ENCODE measurements at places on chromosomes 1 and 21.
A peak's percentile ranks its signal among the peaks of the same experiment; 100 is the strongest.

GRCh38 chr1:227351443-227351842 lies 33.2 kb upstream of the CDC42BPA start:
- no peak for DNase-seq

DNA sequence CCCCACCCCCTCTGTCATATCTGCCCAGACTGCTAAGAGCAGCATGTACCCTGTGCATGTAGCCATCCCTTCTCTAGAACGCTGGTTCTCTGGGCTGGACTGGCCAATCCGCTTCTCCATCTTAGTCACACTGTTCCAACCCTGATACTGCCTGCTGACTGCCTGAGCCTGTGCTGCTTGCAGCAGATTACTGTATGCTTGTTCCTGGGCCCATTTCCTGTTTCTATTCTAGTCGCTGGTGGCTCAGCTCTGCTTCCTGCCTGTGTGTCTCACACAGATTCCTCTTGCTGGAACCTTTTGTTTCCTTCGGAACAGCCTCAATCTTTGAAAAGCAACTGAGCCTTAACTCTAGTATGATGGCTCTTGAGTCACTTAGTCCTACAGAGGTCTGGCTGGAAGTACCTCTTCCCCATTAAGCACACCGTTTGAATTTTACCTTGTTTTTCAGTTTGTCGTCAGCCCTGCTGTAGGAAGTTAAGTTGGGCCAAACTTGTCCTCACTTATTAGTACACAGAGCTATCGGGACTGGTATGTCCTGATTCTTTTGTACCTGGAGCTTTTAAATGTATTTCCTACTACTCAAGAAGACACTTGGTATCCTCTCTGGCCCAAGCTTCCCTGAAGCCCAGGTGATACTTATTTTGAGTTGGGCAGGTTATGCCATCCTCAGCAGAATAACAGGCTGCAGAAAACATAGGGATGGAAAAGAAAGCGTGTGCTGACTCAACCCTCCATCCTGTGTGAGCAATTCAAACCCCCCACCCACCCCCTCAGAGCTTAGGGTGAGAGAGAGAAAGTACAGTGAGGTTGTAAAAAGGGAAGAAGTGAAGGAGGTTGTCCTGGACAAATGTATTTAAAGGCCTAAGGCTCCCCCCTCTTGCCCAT lies 43.4 kb upstream of the PIGV start:
- no peak for DNase-seq

DNA sequence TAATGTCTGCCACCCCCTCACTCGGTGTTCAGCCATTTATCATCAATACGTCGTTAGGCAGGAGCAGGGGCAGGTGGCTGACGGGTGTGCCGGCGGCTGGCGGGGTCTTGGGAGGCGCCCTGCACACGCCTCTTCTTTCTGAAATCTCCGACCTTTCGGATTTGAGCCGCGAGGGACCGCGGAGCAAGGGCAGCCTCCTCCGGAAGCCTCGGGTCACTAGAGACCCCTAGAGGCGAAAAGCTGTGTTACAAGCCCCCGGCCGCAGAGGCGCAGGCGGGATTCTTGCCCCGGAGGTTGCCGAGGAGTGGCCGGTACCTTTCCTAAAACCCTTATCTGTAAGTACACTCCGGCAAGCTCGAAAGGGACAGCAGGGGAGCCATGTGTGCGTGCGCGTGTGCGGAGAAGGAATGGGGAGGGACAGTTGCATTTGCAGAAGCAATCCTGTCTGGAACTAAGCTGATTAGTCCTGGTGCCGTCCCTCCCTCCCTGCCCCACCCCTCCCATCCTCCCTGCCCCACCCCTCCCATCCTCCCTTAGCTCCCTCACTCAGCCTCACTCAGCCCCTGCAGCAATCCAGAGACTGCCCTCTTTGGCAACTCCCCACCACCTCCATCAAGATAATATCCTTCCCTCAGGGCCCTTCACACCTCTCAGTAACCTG lies 11.0 kb downstream of the BRINP2 start:
- no peak for DNase-seq

DNA sequence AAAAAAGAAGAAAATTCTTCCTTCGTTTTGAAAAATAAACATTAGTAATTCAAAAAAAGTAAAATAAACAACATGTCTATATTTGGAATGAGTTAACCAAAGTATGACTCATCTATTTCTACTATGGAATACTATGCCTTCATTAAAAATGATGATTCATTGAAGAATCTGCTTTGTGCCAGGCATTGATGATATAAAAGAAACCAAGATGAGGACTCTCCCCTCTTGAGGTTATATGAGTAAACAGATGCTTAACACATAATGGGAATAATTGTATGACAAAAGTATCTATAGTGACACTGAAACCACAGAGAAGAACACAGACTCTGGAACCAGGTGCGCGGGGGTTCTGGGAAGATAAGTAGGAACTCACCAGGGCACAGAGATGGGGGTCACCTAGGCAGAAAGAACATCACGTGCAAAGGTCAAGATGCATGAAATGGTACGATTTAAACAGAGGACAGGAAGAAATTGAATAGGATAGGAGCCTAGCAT lies 18.8 kb downstream of the ELF3 start:
- DNase-seq = peak; percentile 63

GRCh38 chr1:51636191-51636590 lies 19.3 kb downstream of the OSBPL9 start:
- no peak for DNase-seq

GRCh38 chr1:100671601-100672000 lies 47.9 kb upstream of the VCAM1 start:
- no peak for DNase-seq

DNA sequence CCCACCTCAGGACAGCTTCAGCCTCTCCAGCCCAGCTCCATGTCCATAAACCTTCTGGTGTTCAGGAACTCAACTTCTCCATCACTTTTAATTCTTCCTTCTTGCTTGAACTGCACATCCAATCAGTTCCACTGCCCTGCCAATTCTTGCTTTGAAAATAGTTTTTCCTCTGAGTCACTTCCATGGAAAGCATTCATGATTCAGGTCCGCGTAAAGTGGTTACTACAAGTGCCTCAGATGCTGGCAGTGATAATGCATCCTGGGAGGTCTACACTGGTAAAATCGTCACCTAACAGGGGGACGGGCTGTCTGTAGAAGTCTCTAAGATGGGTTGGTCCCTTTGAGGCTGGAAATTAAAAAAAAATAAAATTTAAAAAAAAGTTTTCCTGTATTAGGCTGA lies 25.9 kb upstream of the RCAN1 start:
- peak; percentile 61 for DNase-seq

DNA sequence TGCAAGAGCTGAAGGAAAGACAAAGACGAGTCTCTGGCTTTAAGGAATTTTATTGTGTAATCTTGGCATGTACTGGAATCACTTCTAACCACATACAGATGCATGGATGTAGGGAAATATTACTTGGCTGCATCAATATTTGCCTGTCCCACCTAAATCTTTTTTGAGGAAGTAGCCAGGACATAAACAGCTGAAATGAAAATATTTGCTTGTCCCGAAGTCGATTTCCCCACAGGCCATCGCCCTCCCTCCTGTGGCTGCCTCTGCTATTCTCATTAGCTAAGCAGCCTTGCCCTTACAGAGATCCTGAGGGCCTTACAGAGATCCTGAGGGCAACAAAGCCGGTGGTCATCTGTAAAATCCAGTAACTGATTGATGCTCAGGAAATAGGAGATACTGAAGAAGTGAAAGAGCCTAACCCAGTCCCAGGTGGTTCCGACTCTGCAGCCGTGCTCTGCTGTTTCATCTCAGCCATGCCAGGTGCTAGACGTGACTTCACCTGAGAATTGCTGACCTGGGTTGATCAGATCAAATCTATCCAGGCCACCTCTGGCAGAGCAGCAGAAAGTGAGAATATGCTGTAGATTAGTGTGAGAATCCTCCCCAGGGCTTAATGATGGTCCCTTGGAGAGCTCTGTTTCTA lies 25.5 kb downstream of the MAN1C1 start:
- DNase-seq = peak; percentile 5

- no peak for DNase-seq
Observed at GRCh38 chr1:31699341-31699891, 4.4 kb downstream of the COL16A1 start.

DNA sequence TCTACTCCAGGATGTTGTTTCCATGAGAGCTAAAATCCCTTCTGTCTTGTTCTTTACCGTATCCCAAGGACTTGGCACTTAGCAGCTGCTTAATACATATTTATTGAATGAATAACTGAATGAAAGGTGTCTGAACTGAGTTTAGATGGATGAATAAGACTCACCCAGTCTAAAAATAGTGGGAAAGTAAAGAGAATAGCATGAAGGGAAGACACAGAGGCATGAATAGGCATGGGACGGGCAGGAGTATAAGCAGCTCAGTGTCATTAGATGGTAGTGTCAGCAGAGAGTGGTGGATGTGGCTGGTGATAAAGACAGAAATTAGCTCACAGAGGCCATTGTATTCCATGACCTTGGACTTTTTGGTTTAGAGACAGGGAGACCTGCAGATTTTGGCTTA lies 9.2 kb downstream of the IL12RB2 start:
- DNase-seq = no peak

GRCh38 chr1:80241566-80241965 lies 1235.0 kb upstream of the ADGRL4 start:
- DNase-seq = no peak

DNA sequence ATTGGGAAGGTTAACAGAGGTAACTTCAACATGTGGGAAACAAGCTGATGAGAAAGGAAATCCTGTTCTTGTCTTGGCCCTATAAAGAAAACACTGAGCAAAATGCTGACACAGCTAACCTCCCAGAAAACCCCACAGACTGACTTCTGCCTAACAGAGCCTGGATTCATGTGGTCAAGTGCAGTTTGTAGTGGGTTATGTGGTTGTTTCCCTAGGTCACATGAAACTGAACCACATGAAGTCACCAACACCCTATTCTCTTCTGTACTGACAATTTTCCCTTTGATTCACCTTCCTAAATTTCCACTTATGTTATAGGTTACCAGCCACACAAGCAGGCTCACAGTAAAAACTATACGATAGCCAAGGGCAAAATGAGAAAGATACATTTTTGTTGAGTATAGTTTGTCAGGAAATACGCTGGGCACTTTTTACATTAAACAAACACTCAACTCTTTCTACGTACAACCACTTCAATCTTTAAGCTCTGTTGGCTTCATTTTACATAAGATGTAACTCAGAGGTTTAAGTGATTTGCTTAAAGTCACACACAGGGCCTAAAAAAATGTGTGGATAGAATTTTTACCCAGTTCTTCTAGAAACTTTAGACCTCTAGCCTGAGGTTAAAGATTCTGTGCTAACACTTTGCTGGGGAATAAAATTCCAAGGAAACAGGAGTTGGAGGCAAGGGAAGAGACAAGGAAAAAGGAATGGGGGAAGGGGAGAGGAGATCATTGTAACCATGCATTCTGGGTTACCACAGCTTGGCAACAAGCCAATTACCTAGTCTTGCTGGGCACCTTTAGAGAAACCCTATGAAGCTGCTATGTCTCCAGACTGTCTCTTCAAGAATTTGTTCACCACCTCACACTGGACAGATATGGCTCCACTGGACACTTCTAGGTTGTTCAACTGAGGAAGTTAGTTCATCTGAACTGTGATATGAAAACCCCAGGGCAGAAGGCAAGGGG lies 601.6 kb upstream of the USP24 start:
- DNase-seq = no peak

DNA sequence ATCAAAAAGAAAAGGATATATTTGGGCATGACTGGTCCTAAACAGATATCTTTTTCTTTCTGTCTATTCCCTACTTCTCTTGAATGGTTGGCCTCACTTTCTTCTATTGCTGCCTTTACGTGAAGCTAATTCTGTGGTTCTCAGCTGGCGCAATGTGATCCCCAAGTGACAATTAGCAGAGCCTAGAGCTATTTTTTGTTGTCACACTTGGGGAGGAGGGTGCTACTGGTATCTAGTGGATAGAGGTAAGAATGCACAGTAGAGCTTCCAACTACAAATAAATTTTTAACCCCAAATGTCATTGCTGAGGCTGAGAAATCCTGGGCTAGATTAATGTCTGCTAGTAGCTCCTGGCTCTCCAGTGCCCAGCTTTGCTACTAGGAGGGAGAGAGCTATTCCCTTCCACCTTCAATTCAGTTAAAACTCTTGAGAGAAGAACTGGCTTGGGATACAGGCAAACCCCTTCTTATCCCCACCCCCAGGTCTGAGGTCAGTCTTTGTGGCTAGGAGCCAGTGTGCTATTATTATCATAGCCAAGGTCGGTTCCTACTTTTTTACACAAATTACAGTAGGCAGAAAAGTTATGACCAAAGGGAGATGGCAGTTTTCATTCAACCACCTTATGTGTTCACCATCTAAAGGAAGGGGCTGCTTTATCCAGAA lies 102.1 kb downstream of the SNX7 start:
- DNase-seq = no peak

DNA sequence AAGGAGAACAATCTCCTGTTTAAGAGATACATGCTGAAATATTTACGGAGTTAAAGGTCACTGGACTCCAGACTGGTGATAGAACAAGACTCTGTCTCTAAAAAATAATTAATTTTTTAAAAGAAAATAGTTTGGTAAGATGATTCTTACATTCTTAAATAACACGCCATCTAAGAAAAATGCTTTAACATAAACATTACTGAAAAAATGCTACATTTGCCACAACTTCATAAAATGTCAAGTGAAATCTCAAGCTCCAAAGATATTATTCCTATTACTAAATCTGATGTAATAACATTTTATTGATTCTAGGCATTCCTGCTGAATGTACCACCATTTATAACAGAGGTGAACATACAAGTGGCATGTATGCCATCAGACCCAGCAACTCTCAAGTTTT lies 4.1 kb downstream of the ANGPTL3 start:
- no peak for DNase-seq

- DNase-seq = no peak
Observed at GRCh38 chr1:216193839-216194443, 229.3 kb downstream of the USH2A start.

DNA sequence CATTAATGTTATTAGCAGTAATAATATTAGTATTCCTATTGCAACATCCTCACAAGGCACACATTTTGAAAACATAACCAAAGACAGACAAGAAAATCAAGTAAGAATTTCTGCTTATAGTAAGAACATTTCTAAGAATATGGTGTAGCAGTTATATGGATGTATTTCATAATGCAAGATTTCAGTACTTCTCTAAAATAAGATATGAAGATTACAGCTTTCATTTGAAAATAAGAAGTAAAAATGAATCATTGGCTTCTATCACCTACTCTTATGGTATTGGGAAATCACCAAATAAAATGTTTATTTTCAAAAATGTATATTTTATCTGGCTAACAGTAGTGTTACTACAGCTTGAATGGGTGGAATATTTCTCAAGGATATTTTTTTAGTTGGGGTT lies 103.8 kb upstream of the USP25 start:
- DNase-seq = no peak

DNA sequence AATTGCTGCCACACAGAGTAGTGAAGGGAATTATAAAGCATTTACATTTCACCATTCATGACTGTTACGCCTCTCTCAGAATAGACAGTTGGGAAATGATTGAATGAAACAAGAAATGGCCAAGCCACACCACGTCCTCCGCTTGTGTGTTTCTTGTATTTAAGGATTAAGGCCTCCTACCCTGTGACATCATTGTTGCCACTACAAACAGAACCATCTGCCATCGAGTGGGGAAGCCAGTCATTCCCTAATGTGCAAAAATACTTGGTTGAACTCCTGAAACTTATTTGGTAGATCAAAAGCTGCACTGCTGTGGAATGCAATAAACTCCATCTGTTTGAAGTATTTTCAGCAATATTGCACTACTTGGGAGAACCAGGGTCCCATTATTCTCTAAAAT lies 99.0 kb upstream of the C1orf105 start:
- DNase-seq = no peak

- no peak for DNase-seq
Observed at GRCh38 chr1:13783551-13783950, 83.6 kb downstream of the PRDM2 start.
